ENCODE measurements at places on chromosomes 4 and X.
A peak's percentile ranks its signal among the peaks of the same experiment; 100 is the strongest.

- peak; percentile 44 for DNase-seq
Measured at GRCh38 chr4:145887241-145887991, 51.2 kb downstream of the ZNF827 start.

GRCh38 chr4:152160225-152160800 is 375.6 kb downstream of the FBXW7 start:
- no peak for DNase-seq

DNA sequence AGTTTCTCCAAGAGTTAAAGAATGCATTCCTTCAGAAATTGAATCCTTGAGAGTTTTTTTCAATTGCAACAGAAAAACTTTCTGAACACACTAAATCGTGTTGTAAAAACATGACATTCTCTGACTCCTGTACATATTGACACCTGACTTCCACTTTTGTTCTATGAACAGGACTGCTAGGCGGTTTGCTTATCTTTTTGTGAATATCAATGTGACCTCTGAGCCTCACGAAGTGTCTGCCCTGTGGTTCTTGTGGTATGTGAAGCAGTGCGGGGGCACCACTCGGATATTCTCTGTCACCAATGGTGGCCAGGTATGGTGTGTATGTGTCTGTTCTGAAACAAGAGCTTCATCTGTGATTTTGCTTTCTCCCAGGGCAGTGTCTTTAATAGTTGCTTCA is 71.9 kb downstream of the MAOA start:
- DNase-seq, result no peak

- no peak for DNase-seq
Measured at GRCh38 chr4:4339504-4340085, 47.3 kb upstream of the NSG1 start.

GRCh38 chr4:138935135-138935807 is 80.3 kb upstream of the NOCT start:
- no peak for DNase-seq

DNA sequence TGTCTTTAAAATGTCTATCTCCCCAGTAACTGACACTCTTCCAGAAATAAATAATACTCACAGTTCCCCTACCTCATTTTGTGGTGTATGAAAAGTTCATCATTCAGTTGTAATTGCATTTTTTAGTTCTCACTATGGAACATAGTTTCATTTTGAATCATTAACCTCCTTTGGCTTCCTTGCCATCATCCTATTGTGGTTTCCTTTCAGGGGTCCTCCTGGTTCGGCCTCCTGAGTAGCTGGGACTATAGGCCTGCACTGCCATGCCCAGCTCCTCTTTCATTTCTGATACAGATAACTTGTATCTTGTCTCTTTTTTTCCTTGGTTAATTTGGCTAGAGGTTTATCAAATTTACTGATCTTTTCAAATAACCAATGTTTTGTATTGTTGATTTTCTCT is 23.1 kb upstream of the BLTP1 start:
- no peak for DNase-seq

GRCh38 chr4:145785391-145786008 is 105.6 kb downstream of the C4orf51 start:
- no peak for DNase-seq

GRCh38 chr4:187019896-187020295 is 296.2 kb upstream of the FAT1 start:
- DNase-seq, result peak; percentile 78

- no peak for DNase-seq
Measured at GRCh38 chr4:185834778-185835177, 22.8 kb upstream of the SORBS2 start.

- no peak for DNase-seq
Measured at GRCh38 chr4:1373892-1374705, 27.1 kb downstream of the UVSSA start.

DNA sequence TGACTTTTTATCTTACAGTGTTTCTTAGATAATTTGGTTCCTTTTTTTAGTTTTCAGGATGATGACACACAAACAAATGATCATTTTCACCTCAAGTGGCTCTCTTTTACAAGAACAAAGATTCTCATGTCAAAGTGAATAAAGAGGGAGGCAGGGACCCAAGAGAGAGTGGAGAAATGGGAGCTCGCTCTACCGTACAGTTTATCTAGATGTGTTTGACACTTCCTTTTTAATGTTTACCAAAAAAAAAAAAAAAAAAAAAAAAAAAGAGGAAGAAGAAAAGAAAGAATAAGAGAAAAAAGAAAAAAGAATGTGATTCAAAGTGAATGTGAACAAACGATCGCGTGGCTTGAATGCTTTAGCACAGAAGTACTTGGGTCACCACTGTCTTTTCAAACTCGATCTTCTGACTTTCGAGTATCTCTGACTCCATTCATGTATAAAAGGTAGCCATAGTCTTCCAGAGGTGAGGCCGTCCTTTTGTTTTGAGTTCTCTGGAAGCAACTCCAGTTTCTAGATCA is 75.6 kb upstream of the GRXCR1 start:
- DNase-seq, result no peak

- no peak for DNase-seq
Measured at GRCh38 chr4:40607221-40607620, 22.4 kb downstream of the RBM47 start.

DNA sequence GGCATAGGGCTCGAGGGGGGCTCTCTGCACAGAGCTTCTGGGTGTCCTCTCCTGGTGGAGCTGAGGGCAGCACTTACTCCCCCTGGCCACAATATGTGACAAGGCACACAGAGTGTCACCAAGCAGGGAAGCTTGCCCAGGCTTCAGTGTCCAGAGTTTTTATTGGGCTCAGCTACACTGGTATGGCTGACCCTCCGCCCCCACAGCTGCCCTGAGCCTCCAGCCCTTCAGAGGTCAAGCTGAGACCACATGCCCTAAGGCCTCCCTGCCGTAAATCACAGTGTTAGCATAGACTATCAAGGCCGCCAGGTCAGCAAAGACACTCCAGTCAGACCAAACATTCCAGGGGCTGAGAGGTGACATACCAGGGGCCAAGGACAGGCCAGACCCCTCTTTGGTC is 59.0 kb downstream of the EVC start:
- no peak for DNase-seq

- no peak for DNase-seq
Measured at GRCh38 chr4:72489267-72489666, 79.8 kb downstream of the ADAMTS3 start.

- no peak for DNase-seq
Measured at GRCh38 chr4:24727390-24728224, 67.8 kb upstream of the SOD3 start.

- DNase-seq, result peak; percentile 63
Measured at GRCh38 chr4:146340798-146341197, 126.5 kb downstream of the REELD1 start.

GRCh38 chr4:123419885-123420755 is 23.5 kb downstream of the SPRY1 start:
- no peak for DNase-seq

GRCh38 chrX:100596601-100597000 is 11.9 kb downstream of the TNMD start:
- DNase-seq, result no peak

- DNase-seq, result no peak
Measured at GRCh38 chrX:153861151-153861550, 24.8 kb downstream of the L1CAM start.

DNA sequence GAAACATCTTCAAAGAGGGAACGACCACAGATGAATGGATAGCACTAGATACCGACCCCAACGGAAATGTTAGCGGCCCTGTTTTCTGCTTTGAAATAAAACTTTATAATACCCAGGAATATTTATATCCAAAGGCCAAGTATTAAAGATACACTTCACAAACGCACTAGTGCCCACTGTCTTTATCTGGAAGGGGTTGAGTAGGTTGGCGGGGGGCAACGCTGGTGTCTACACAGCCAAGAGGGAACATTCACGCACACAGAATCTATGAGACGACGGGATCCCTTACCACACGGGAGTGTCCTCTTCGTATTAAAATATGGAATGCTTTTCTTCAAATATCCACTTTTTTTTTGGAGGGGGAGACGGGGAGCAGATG is 3.3 kb downstream of the HAND2 start:
- DNase-seq, result no peak

- no peak for DNase-seq
Measured at GRCh38 chr4:35963383-35963782, 280.9 kb downstream of the ARAP2 start.

DNA sequence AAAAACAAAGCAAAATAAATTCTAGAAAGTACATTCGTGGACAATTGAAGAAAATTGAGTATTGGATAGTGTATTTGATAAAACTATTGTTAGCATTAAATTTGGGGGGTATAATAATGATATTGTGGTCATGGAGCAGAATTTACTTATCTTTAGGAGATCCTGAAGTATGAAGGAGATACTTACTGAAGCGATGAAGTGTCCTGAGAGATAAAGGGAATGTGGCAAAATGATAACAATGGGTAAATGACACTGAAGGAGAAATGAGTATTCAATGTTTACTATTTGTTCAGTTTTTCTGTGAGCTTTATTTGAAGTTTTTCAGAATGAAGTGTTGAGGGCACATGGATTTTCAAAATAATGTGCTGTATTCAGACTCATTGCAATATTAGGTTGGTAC is 30.0 kb upstream of the BLTP1 start:
- no peak for DNase-seq

- no peak for DNase-seq
Measured at GRCh38 chr4:188989371-188989770, 850.1 kb downstream of the TRIML1 start.

DNA sequence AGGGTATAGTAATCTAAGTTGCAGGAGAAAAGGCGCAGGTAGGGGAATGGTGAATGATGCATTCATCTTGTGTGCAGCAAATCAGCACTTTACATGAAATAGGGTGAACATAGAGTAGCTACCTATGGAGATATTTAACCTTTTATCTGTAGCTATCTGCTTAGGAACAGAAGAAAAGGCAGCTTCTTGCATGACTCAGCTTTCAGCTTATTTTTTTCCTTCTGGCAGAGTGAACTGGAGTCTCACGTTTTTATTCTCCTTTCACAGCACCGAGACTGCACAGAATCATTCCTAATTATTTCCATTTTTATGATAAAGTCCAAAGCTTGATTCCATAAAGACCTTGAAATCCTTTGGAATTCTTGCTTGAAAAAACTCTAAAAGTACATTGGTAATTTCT is 4.8 kb upstream of the SCOC start:
- no peak for DNase-seq

- DNase-seq, result no peak
Measured at GRCh38 chrX:15563056-15563455, 37.7 kb downstream of the ACE2 start.

- DNase-seq, result peak; percentile 14
Measured at GRCh38 chr4:73450398-73451004, 14.5 kb downstream of the AFP start.

DNA sequence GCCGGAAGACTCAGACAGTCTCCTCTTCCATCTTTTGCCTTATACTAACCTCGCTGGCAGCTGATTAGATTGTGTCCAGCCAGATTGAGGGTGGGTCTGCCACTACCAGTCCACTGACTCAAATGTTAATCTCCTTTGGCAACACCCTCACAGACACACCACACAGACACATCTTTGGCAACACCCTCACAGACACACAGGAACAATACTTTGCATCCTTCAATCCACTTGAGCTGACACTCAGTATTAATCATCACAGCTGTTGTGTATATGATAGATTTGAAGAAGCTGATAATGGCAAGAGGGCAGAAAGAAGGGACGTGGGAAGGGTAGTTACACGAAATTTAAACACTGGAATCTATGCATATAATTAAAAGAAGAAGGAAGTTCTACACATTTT is 139.5 kb downstream of the ANKRD50 start:
- no peak for DNase-seq

GRCh38 chr4:47010347-47010911 is 17.0 kb upstream of the GABRA4 start:
- DNase-seq, result no peak

- peak; percentile 64 for DNase-seq
Measured at GRCh38 chr4:127604949-127605709, 27.6 kb upstream of the INTU start.

- DNase-seq, result no peak
Measured at GRCh38 chr4:22901631-22902030, 208.9 kb downstream of the GBA3 start.

DNA sequence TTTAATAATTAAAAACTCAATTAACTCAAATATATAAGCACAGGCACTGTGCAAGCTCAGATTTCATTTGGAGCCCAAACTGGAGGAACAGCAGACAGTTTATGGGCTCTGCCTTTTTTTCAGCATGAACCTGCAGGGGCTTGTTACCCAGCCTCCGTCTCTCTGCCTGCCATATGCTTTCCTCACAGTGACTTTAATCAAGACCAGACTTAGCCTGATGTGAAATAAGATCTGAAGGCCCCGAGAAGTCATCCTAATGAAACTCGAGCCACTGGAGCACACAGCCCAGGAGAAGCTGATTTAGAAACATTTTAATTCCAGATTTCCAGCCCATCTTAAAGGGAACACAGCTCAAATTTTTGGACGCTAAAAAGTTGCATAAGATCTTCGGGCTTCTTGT is 55.6 kb downstream of the SPATA18 start:
- peak; percentile 60 for DNase-seq

- DNase-seq, result peak; percentile 80
Measured at GRCh38 chr4:113784497-113785250, 23.1 kb upstream of the CAMK2D start.

DNA sequence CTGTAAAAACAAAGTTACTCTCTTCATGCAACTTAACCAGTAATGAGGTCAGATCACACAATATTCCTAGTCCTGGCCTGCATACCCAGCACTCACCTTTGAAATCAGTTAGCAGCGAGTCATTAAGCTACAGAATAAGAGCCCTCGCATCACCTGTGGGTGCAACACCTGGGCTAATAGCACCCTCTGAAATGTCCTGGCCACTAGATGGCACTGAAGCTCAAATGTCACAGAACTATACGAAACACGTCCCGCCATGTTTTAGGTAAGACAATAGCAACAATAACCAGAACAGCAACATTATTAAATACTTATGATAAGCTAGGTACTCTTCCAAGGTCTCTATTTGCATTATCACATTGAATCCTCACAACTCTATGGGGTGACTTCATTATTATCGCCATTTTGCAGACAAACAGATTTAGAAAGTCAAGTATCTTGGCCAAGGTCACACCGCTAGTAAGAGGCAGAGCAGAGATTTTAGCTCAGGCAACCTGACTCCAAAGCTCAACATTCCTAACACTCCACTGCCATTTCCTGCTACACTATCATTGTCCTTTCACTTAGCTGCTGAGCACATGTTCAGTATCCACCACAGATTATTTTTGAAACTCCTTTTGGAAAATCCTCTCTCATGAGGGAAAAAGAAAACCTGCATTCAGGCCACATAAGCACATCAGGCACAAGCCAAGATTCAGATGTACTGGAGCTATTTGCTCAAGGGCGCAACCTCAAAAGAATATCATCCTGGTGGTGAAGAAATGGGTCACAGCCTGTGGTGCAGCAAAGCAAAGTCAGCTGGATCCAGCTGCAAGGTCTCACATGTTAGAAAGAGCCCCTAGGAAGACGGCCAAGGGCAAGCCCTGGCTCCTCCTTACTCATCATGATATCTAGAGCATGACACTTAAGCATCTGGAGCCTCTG is 59.5 kb upstream of the KDR start:
- no peak for DNase-seq

- no peak for DNase-seq
Measured at GRCh38 chr4:72987741-72988729, 81.5 kb downstream of the COX18 start.

- no peak for DNase-seq
Measured at GRCh38 chr4:8403976-8404375, 36.5 kb downstream of the ACOX3 start.

GRCh38 chrX:44203791-44204190 is 139.7 kb downstream of the EFHC2 start:
- DNase-seq, result no peak
